ENCODE measurements at places on chromosomes 5 and 9. TPM values are rescaled to one million over a fixed set of nuclear protein-coding genes. Genes with fewer than 3 reads are reported as not detected.

The ALDOB gene
- total RNA-seq = not detected

DNA sequence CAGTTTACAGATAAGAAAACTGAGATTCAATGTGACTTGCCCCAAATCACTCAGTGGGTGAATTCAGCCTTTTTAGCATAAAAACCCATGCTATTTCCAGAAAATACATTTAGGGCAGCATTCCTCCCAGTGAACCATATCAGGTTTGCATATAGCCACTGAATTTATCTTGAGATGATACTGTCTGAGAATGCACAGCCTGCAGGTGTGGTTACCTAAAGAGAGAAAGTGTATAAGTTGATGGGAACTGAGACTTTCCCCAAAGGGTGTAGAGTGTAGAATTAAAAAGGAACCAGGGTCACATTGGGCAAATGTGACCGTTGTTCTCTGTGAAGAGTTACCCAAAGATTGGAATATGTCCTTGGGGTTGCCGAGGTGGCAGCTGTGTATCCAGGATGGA lies 100.0 kb upstream of the PIK3R1 start:
- no peak for DNase-seq

The SPINK9 gene
- total RNA-seq = not detected

The ATG12 gene
- total RNA-seq = 52.7 TPM

DNA sequence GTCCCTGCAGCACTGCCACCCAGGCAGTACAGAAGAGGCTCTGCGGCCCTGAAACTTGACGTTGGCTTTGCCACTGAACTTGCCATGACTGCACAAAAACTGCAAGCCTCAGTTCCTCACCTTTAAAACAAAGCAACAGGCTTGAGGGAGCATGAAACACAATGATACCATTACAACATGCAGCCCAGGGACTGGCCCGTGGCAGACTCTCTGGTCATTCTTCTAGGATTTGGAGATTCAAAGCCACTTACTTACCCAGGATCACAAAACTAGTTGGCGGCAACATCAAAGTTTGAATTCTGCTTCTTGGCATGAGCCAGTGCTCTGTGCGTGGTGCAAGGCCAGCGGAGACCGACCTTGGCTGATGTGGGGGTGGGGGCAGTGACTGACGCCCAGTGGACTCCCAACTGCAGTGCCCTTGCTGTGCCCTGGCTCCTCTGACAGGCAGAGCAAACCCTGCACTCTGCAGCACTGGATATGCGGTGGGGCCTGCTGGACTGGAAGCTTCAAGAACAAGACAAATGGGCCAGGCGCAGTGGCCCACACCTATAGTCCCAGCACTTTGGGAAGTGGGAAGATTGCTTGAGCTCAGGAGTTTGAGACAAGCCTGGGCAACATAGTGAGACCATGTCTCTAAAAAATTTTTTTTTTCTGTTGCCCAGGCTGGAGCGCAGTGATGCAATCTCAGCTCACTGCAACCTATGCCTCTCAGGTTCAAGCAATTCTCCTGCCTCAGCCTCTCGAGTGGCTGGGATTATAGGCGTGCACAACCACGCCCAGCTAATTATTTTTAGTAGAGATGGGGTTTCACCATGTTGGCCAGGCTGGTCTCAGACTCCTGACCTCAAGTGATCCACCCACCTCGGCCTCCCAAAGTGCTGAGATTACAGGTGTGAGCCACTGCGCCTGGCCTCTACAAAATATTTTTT lies 18.9 kb downstream of the SQSTM1 start:
- no peak for DNase-seq

- DNase-seq = no peak
These were observed 255.9 kb upstream of the ACO1 start for GRCh38 chr9:32128546-32128945.

DNA sequence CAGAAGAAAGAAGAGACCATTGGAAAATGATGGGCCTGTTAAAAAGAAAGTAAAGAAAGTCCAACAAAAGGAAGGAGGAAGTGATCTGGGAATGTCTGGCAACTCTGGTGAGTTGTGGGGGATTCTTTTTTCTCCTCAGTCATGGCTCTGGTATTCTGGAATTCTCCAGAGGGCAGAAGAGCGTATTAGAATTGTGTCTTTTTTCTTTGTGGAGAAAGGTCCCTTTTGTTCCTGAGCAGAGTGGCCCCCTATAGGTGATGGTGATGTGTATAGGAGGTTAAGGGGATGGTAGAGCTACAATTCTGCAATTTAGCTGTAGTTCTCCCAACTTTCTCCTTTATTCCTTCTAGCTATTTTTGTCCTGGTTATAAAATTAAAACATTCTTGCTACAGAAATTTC lies 1.6 kb upstream of the DHFR start:
- no peak for DNase-seq

DNA sequence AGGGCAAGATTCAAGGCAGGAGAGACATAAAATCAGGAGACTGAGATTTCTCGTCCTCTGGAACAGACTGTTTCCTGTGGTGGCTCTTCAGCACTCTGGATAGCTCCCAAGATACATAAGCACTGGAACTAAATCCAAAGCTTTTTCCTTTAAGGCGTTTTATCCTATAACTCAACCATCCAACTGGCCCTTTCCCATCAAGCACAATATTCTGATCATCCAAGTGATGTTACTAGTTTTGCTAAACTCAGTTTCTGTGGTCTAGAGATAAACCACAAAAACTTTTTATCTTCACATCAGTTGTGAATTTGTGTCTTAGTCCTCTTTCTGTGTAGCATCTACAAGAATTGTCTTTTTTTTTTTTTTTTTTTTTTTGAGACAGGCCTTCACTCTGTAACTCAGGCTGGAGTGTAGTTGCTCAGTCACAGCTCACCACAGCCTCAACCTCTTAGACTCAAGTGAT lies 299.4 kb downstream of the COX7C start:
- no peak for DNase-seq

The BARX1 gene
- total RNA-seq = not detected

GRCh38 chr5:127010362-127010761 lies 20.0 kb downstream of the MARCHF3 start:
- DNase-seq = no peak

- no peak for DNase-seq
These were observed 1.1 kb downstream of the CD14 start for GRCh38 chr5:140631831-140632365.

DNA sequence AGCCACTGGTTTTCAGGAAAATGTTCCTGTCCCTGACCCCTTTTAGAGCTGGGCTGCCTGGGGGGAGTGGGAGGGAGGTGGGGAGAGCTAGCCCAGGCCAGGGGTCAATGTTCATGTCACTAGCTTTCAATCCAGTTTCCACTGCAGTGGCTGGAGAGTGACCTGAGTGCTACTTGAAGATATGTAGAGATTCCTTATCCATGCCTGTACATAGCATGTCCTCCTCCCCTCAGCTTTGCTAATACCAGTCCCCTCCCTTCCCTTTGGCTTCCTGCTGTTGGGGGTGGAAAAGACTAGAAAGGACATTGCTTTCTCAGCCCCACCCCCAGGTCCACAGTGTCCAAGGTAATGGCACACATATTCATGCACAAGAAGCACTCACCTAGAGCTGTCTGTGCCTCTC lies 7.8 kb downstream of the DNAJB5 start:
- DNase-seq = no peak

- DNase-seq = no peak
These were observed 830.8 kb upstream of the PTPRD start for GRCh38 chr9:11443631-11444030.

GRCh38 chr5:130488252-130488651 lies 584.0 kb downstream of the CHSY3 start:
- no peak for DNase-seq

GRCh38 chr5:80141147-80141671 lies 106.1 kb downstream of the THBS4 start:
- DNase-seq = peak; percentile 94

GRCh38 chr9:32587901-32588300 lies 14.9 kb upstream of the NDUFB6 start:
- no peak for DNase-seq

DNA sequence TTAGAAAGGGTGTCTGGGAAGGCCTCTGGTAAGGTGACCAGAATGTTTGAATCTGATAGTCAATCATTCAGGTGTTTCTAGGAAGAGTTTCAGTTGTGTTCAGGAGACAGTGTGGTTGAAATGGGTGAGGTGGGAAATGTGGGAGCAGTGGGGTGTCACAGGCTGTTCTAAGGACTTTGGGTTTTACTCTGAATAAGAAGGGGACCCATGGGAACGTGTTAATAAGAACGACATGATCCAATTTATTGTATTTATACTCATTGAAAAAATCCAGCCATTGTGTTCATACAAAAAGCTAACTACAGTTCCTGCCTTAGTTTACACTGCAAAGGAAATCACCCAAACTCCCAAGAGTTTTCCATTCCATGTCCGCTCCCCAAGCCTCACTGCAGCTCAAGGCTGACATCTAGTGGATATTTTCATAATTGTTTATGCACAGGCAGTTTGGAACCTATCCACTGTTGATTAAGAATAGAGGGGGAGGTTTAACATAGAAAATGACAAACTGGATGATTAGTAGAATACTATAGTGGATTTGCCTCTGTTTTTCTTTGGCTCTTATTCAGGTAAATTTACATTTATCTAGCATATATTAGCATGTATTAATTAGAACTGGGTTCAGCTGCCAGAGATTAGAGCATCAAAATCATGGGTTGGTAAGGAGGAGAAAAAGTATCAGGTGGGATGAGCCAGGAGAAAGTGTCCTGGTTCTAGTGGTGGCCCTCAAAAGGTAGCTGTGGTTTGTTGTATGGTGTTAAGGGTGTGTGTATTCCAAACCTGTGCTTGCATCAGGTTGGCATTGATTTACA lies 17.7 kb downstream of the CAVIN4 start:
- DNase-seq = no peak

DNA sequence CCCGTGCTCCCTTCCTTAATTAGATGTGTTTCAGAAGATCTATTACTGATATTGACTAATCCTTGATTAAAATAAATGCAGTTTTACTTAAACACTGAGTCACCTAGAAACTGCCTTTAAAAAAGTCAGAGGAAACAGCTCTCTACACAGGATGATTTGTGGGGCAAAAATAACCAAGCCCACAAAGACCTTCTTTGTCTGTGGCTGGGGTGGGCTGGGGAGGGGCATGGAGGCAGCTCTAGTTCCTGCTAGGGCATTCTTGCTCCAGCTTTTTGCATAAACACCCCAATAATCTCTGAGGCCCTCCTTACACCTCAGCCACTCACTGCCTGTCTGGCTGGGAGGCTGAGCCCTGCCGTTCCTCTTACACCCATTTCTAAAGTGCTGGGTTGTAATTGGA lies 227.6 kb upstream of the DAP start:
- no peak for DNase-seq

DNA sequence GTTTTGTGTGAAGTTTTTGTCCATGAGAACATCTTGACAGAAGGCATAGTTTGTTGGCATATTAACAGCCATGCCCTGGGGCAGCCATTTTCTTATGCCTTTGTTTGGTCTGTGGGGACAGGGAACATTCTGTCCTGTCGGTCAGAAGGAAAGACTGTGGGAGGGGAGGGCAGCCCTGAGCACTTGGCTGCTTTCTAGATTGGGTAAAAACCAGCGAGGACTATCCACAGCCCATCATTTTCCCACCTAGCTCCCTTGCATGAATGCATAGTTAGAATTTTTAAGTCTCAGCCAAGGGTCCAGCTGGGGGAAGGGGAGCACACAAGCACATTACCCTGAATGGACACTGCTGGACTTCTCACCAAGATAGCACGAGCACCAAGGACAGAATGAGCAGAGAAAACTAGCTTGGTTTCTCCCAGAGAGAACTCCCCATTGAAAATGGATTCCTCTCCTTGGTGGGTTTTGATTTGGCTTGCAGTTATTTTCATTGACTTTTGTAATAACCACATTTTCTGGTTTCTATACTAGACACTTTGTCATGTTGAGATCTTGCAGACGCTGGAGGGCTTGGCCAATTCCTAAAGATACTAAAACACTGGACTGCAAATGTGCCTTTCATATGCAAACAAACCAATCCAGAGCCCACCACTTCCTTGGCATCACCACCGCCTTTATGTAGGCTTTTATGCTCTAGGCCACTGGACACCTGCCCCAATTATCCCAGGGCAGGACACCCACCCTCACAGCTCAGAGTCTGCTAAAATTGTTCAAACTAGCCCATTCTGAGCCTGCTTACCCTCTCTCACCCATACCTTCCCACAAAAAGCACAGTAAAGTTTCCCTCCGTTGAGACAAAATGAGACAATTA lies 129.9 kb downstream of the BOD1 start:
- no peak for DNase-seq

The OR1J2 gene
- total RNA-seq = not detected

The SHISAL2B gene
- not detected for total RNA-seq

The IL13 gene
- total RNA-seq = not detected

The ARHGEF39 gene
- 1.0 TPM for total RNA-seq

DNA sequence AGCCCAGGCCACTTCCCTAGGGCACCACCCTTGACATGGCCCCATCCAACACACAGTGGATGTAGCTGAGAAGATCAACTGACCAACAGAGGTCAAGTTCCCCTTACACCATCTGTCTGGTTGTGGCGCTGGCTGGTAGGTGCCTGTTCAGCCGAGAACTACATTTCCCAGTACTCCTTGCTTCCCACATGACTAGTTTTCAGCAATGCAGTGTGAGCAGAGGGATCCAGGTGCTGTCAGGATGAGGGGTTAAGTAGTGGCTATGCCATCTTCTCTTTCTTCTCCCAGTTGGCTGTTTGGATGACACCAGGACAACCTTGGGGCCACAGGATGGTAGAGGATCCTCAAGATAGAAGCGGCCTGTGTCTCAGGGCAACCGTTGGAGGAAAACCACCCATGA lies 48.6 kb upstream of the SH3PXD2B start:
- DNase-seq = peak; percentile 64

DNA sequence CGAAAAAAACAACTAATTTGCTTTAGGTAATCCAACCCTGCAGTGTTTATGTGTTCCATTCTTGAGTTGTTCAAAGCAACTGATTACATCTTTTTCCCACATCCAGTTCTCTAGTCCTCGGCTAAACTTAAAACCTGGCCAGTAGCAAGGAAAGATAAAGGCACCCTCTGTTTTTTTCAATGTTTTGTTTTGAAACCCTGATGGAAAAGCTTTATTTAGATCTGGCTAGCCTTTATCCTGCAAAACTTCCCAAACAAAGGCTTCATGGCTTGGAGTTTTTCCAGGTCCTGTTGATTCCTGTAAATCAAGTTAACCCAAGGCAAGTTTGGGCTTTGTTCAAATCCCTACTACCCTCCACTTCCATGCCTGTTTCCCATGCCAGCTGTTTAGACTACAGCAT lies 105.1 kb downstream of the CEMIP2 start:
- no peak for DNase-seq

GRCh38 chr9:19650312-19650711 lies 138.5 kb downstream of the SLC24A2 start:
- no peak for DNase-seq
